ENCODE measurements at places on chromosomes 5 and 9. TPM values are rescaled to one million over a fixed set of nuclear protein-coding genes. Genes with fewer than 3 reads are reported as not detected.

DNA sequence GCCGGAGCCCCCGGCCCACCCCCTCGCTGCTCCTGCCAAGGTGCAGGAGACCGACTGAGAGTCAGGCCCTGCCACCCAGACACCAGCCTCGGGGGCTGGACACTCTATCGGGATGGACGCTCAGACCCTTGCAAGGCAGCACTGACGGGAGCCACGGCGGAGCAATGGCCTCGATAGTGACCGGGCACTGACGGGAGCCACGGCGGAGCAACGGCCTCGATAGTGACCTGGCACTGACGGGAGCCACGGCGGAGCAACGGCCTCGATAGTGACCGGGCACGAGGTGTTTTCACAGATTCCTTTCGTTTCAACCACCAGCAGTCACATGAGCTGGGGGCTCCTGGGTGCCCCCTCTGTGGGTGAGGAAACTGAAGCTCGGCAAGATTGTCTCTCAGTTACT, 123.6 kb upstream of the PPP1R26 start:
- no peak for DNase-seq

The GPR150 gene
- not detected for total RNA-seq

GRCh38 chr9:127698985-127699670, 7.7 kb upstream of the CFAP157 start:
- peak; percentile 96 for DNase-seq

DNA sequence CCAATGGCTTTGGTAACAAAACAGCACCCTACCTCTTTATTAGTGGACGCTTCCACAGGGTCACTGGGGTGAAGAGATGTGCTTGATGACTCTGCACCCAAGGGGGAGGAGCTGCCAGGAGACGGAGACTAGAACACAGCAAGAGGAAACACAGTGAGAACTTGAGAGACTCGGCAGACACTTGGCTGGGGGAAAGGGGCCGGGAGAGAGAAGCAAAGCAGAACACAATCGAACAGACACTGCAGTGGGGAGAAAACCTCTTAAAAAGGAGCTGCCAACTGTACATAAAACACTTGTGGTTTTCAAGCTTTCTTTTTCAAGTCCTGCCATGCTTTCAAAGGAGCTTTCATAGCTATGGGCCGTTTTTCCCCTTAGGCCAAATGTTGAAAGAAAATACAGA, 151.0 kb downstream of the ENTREP1 start:
- no peak for DNase-seq

The PCDHGA9 gene
- total RNA-seq: 17.3 TPM

DNA sequence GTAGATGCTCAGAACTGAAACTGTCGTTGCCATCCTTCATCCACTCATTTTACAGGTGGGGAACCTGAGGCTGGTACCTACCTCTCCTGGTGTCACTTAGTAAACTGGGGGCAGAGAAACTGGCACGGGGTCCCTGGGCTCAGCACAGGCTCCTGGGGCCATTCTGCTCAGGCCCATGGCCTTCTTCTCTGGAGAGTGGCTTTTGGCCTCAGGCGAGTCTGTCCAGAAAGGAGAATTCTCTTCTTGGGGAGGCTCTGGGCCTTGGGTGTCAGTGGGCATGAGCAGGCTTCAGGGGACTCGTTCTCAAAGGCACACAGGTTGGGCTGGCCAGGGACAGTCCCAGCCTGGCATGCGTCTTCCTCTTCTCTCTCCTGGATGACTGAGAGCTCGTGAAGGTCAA, 24.6 kb downstream of the COL5A1 start:
- DNase-seq: no peak

The TLR4 gene
- total RNA-seq: 6.6 TPM

DNA sequence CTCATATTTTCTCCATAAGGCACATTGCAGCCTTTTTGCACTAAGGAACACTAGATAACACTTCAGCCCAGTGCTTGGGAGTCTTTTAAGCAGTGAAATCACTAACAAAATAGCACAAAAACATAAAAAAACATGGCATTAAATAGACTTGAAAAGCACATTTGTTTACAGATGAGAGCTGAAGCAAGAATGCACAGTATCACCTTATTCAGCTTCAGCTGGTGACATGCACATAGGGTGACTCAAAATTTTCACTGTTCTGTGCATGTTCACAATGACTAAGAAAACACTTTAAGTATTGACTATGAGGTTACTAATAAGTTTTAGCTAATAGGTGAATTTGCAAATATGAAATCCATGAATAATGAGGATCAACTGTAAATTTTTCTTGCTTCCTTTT, 293.9 kb upstream of the TARS1 start:
- DNase-seq: no peak

Data from Peyer's patch (tissue), 4 donors.